ENCODE measurements at places on chromosomes 16 and 17.

GRCh38 chr17:44968225-44969143 lies at the start of gene C1QL1:
TSS of gene C1QL1 (minus strand) at chr17:44968303. CDS start at chr17:44968048, 255 bp downstream.
- DNase-seq, result peak; percentile 54

DNA sequence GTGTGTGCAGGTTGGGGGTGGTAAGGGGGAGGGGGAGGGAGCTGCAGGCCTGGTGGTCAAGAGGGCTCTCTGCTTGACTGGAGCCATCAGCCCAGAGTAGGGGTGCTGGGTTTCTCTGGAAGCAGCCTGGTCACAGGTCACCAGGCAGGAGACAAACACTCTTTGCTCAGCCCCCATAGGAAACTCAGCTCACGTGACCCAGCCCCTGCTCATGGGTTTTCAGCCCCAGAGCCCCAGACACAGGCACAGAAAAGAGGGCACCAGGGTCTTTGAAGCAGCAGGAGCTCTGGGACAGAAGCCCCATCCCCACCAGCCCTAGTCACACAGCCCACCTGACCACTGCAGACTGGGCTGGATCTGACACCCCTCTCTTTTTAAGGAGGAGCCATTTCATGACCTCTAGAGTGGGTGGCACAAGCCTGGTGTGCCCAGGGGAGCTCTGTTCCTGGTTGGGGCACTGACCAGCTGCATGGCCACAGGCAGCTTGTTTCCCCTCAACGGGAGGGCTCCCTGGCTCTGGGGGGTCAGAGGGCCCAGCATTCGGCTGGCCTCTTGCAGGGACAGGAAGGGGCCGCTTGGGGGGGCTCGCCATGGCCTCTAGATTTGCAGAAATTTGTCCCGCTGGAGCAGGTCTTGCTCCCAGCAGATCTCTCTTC lies 13.8 kb upstream of the CD79B start:
- DNase-seq, result no peak

GRCh38 chr17:66123163-66123562 lies 68.8 kb downstream of the CEP112 start:
- DNase-seq, result no peak

- DNase-seq, result no peak
Measured at GRCh38 chr16:2532494-2533141, 1.4 kb upstream of the CEMP1 start.

- no peak for DNase-seq
Measured at GRCh38 chr16:351804-352520, 561 bp downstream of the AXIN1 start.
